Prostate gland (tissue), 2 donors: ENCODE measurements at places on chromosomes 2 and 18. TPM values are rescaled to one million over a fixed set of nuclear protein-coding genes. Genes with fewer than 3 reads are reported as not detected.

Gene RAX
- 0.40 TPM for total RNA-seq

Gene FBLN7
- 4.0 TPM for total RNA-seq

Gene ELMOD3
- 32.1 TPM for total RNA-seq

Gene TWIST2
- 52.9 TPM for total RNA-seq

Gene OTOS
- not detected for total RNA-seq

Gene RAD51AP2
- 4.2 TPM for total RNA-seq

- no peaks in the 10 kb centered on the region for H3K27me3 ChIP-seq
- no peaks in the 10 kb centered on the region for H3K36me3 ChIP-seq
- no peaks in the 10 kb centered on the region for H3K4me1 ChIP-seq
- H3K4me3 ChIP-seq = no peak overlapping the region
Observed at GRCh38 chr2:164032995-164033394, 297.2 kb upstream of the FIGN start.

GRCh38 chr18:9549405-9549804 is 65.0 kb downstream of the PPP4R1 start:
- DNase-seq = no peak
- no peak overlapping the region for H3K4me3 ChIP-seq
- H3K27ac ChIP-seq = no peak overlapping the region
- H3K4me1 ChIP-seq = no peaks in the 10 kb centered on the region
- no peaks in the 10 kb centered on the region for H3K27me3 ChIP-seq

GRCh38 chr18:13522861-13523660 is 203.3 kb downstream of the FAM210A start:
- no peak for DNase-seq
- H3K27ac ChIP-seq = no peak overlapping the region
- no peaks in the 10 kb centered on the region for H3K4me1 ChIP-seq
- no peak overlapping the region for H3K4me3 ChIP-seq

GRCh38 chr2:138713504-138713903 is 66.7 kb downstream of the NXPH2 start:
- no peaks in the 10 kb centered on the region for H3K27me3 ChIP-seq
- no peak overlapping the region for H3K27ac ChIP-seq
- H3K36me3 ChIP-seq = no peaks in the 10 kb centered on the region
- no peak overlapping the region for H3K4me3 ChIP-seq
- DNase-seq = no peak

GRCh38 chr2:26860211-26860850 is 12.4 kb downstream of the DPYSL5 start:
- H3K27ac ChIP-seq = no peak overlapping the region
- no peaks in the 10 kb centered on the region for H3K36me3 ChIP-seq

- H3K27me3 ChIP-seq = no peaks in the 10 kb centered on the region
- H3K36me3 ChIP-seq = no peaks in the 10 kb centered on the region
- H3K27ac ChIP-seq = no peak overlapping the region
- DNase-seq = no peak
- no peak overlapping the region for H3K4me3 ChIP-seq
Observed at GRCh38 chr2:177348118-177348654, 44.4 kb upstream of the AGPS start.

- H3K27ac ChIP-seq = no peak overlapping the region
- no peaks in the 10 kb centered on the region for H3K27me3 ChIP-seq
- DNase-seq = no peak
- H3K36me3 ChIP-seq = no peaks in the 10 kb centered on the region
Observed at GRCh38 chr2:8653485-8653884, 28.4 kb upstream of the ID2 start.

GRCh38 chr18:8493141-8493540 is 116.1 kb upstream of the RAB12 start:
- no peaks in the 10 kb centered on the region for H3K27me3 ChIP-seq
- H3K27ac ChIP-seq = no peak overlapping the region
- H3K4me1 ChIP-seq = no peaks in the 10 kb centered on the region
- H3K4me3 ChIP-seq = no peak overlapping the region
